Ureter (tissue), 1 donor: ENCODE measurements at places on chromosomes 2 and 18. TPM values are rescaled to one million over a fixed set of nuclear protein-coding genes. Genes with fewer than 3 reads are reported as not detected.

The SGO2 gene
- total RNA-seq: 1.7 TPM

The ABCG5 gene
- total RNA-seq: not detected

The GALR1 gene
- total RNA-seq: not detected

- no peak for DNase-seq
Observed at GRCh38 chr18:5998166-5998881, 103.0 kb upstream of the TMEM200C start.

DNA sequence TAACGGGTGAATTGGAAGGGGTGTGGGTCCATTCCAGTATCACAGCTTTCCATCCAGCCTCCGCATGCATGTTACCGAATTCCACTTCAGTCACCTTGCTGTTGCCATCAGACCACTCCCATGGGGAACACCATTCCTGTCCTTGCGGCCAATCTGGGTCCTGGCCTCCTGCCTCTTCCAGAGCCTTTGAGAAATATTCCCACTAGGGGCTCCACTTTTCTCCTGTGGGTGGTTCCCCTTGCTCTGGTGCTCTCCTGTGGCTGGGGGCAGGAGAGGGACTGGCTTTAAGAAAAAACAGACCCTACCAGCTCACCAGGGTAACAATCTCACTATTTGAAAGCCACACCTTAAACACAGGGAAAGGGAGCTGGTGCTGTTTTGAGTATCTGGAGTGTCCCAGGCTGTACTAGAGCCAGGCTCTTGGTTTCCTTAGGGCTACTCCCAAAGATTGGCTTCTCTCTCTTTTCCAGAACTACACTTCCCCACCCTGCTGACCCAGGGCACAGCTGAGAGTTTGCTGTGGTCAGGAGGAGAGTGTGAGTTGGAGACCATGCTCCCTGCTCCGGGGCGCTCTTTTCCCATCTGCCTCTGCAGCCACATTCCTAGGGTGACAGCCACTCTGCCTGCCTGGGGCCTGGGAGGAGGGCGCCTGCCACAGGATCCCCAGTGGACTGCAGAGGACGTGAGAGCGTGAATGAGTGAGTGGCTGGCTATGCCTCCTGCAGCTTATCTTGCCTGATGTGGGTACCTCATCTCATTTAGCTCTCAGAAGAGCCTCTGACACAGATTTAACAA, 460.8 kb upstream of the HS6ST1 start:
- DNase-seq: no peak
